NCI-H2029 treated with DMSO at 0.1 percent for 48 hours (cell line): ENCODE measurements at places on chromosomes 3 and 15.

GRCh38 chr3:59879031-59879581, 829.3 kb upstream of the CFAP20DC start:
- no peak for DNase-seq

- no peak for DNase-seq
Observed at GRCh38 chr3:146088840-146089239, 72.1 kb downstream of the PLOD2 start.

DNA sequence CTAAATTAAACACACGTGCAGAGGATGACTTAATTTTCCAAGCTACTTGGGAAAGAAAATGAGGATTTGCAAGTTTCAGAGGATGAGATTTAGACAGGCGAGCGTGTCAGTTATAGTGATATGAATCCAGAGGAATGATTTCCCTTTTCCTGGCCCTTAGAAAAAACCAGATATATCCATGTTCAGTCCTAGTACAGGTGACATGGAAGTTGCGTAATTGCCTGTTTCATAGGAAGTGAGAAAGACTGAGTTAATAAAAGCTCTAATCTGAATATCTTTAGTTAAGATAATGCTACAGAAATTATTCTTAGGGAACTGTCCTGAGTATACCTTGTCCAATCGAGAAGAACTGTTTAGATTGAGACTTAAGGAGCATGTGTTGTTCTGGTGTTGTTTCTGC, 490.5 kb downstream of the ZNF385D start:
- DNase-seq, result no peak

GRCh38 chr15:68493629-68494028, 61.7 kb upstream of the ITGA11 start:
- DNase-seq, result no peak

GRCh38 chr15:77741106-77741505, 108.4 kb upstream of the LINGO1 start:
- no peak for DNase-seq

DNA sequence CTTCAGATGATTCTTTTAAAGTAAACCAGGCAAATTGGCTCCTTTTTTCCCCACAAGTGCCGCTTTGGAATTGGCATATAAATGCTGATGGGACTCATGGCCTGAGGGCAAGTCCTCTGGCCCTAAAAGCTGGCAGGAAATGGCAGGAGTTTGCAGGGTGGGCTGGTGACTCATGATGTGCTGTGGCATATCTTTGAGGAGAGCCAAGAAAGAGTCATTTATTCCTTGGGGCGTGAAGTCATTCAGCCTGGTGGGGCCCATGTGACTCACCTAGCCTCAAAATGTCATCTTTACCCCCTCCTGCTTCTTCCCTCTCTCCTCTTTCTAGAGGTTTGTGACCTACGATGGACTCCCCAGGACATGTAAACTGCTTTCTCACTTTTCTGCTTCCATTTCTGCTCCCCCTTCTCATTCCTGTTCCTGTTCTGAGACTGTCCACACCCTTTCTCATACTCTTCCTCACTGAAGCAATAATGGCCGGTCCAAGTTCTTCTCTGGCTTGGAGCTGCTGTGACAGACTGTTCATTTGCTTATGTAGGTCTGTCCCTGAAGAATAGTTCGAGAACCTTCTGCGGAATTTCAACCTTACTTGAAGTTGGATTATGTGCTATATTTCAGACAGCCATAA, 326.1 kb downstream of the SATB1 start:
- no peak for DNase-seq

- no peak for DNase-seq
Observed at GRCh38 chr15:83919319-83919830, 265.5 kb downstream of the ADAMTSL3 start.

DNA sequence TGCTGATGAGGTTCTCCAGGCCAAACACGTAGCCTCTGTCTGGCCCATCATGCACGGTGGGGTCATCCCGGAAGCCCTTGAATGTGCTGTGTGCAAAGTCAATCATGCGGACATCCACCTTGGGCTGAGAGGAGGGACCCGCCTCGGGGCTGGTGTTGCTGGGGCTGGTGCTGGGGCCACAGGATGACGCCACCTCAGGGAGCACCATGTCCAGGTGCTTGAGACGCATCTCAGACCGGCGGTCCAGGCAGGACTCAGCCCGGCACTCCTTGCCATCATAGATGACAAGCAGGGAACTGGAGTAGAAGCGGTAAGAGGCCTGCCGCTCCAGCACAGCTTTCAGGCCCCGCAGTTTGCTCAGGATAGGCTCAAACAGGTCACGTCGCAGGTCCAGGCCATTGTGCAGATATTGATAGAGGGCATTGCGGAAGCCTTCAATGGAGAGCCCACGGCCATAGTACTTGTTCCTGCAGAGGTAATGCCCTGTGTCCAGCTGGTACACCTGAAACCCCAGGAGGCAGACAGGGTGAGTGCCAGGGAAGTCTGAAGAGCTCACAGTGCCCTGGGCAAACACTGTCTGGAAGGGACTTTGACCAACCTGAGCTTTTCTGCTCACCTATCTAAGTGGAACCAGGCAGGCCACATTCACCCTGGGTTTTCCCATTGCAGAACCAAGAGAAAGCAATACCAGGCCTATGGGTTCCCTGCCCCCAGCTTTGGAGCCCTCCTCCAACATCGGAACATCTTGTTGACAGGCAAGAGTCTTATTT, 3.6 kb upstream of the GMPPB start:
- DNase-seq, result no peak

DNA sequence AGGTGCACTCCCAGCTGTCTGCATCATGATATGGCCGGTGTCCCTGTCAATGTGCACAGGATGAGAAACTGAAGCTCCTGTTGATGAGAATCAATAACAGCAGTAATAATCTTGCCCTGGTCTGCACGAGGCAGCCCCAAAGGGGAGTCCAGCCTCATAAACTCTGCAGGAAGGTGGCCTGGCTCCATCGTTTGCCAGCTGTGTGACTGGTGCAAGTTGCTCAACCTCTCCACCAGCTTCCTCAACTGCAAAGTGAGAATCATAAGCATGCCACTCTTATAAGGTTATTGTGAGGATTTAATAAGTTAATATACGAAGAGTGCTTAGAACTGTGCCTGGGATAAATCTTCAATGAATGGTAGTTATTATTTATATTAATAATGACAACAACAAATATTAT, 203.4 kb upstream of the HES1 start:
- no peak for DNase-seq

DNA sequence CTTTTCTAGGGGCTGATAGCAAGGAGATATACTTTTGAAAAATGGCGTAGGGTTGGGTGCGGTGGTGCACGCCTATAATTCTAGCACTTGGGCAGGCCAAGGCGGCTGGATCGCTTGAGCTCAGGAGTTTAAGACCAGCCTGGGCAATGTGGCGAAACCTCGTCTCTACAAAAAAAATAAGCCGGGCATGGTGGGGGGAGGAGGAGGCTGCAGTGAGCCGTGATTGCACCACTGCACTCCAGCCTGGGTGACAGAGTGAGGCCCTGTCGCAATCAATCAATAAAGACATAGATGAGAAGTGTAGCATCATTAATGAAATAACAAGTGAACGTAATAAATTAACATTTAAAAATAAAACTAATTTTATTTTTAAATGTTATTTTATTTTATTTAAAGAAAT, 134.6 kb downstream of the SLCO3A1 start:
- no peak for DNase-seq

DNA sequence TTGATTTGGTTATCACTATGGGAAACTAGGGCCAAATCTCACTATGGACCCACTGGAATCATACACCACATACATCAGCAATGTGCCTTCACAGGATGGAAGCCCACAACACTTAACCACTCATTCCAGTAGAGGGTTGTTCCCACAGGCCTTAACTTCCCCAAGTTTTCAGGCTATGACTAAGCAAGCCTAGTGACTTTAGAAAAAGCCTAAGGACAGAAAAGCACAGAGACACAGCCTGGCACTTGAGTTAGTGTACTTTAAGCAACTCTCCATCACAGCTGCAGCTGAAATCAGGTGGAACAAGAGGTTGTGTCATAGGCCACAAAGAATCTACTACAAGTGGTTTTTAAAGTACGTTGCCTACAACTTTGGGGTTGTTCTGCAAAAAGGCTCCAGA, 128.7 kb downstream of the LRRN1 start:
- DNase-seq, result no peak

GRCh38 chr15:49815526-49815925, 194.7 kb downstream of the DTWD1 start:
- no peak for DNase-seq

DNA sequence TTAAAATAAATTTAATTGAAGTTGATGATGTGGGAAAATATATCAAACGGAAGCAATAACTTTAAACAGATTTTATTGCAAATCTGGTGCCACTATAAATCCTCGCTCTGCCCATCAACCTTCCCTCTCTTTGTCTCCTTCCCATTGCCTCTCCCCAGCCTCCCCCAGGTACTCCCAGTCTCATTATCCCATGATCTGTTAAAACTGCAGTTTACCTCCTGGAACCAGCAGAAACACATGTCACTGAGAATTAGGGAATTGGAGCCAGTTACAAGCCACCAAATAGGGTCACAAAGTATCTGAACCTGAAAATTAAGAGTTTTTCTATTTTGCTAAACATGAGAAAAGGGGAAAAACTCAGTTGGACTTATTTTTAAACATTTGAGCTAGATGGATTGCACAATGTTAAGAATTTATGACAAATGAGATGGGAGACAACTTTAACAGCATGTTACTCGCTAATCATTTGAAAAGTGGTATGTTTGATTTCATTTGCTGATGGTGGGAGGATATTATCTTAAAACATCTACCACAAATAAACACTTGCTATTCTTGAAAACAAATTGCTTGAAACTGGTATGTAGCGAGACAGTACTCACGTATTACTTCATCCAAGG, 2.4 kb downstream of the PLCH1 start:
- no peak for DNase-seq

- DNase-seq, result no peak
Observed at GRCh38 chr15:85950101-85950500, 129.6 kb upstream of the AGBL1 start.

- no peak for DNase-seq
Observed at GRCh38 chr3:197524128-197524527, 31.6 kb downstream of the BDH1 start.

DNA sequence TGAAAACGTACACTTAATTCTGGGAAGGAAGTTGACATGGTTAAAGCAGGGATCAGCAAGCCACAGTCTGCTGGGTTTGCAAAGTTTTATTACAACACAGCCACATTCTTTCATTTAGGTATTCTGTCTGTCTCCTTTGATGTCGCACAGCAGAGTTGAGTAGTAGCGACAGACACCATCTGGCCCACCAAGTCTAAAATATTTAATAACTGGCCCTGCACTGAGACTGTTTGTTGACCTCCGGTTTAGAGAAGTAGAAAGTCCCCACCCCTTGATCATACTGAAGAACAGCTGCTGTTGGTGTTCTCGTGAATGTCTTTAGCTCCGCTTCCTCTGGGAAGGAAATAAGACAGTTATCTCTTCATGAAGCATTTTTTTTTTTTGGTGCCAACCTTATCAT, 66.2 kb downstream of the MCTP2 start:
- no peak for DNase-seq

GRCh38 chr3:140022066-140022770, 87.2 kb downstream of the CLSTN2 start:
- DNase-seq, result no peak
